H9 (cell line): ENCODE measurements at places on chromosomes 4 and X.

GRCh38 chr4:82515705-82516104 is 46.1 kb downstream of the TMEM150C start:
- no peak overlapping the region for H3K4me3 ChIP-seq
- no peak for DNase-seq
- no peaks in the 10 kb centered on the region for H3K36me3 ChIP-seq
- no peaks in the 10 kb centered on the region for H3K27me3 ChIP-seq

GRCh38 chrX:96372313-96373046 is 312.2 kb upstream of the DIAPH2 start:
- H3K4me3 ChIP-seq = no peak overlapping the region
- no peaks in the 10 kb centered on the region for H3K27me3 ChIP-seq
- H3K36me3 ChIP-seq = no peaks in the 10 kb centered on the region
- no peak overlapping the region for H3K27ac ChIP-seq
- H3K4me1 ChIP-seq = no peaks in the 10 kb centered on the region

DNA sequence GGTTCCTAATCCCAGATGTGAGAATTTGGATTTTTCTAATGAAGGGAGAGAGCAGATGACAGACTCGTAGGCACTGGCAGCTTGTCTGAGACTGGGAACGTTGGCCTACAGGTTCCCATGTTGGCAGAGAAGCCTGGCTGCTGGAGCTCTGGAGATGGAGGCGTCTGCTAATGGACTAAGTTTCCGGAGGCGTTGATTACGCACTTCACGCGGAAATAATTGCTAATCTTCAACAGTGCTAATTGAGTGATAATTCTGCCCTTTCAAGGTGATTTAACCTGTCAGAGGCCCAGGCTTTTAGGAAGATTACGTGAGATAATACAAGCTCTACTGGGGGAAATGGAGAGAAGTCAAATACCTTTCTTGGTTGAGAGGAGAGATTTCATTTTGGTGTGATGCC is 77.4 kb downstream of the PSAPL1 start:
- DNase-seq = no peak
- H3K27ac ChIP-seq = no peak overlapping the region
- no peaks in the 10 kb centered on the region for H3K36me3 ChIP-seq
- no peaks in the 10 kb centered on the region for H3K27me3 ChIP-seq

DNA sequence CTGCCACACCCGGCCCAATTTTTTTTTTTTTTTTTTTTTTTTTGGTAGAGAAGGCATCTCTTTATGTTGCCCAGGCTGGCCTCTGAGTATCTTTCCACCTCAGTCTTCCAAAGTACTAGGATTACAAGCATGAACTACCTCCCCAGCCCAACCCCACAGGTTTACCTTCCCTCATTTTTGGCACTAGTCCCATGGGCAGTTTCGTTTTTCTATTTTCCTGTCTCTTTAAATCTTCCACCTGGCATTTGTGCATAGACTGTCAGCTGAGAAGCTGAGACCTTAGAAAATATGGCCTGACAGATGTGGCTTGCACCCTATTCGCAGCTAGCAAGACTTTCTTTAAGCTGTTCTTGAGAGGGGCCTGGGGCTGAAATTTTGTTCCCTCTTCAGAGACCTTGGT is 27.9 kb downstream of the TNIP2 start:
- no peak overlapping the region for H3K27ac ChIP-seq
- H3K4me3 ChIP-seq = no peak overlapping the region

DNA sequence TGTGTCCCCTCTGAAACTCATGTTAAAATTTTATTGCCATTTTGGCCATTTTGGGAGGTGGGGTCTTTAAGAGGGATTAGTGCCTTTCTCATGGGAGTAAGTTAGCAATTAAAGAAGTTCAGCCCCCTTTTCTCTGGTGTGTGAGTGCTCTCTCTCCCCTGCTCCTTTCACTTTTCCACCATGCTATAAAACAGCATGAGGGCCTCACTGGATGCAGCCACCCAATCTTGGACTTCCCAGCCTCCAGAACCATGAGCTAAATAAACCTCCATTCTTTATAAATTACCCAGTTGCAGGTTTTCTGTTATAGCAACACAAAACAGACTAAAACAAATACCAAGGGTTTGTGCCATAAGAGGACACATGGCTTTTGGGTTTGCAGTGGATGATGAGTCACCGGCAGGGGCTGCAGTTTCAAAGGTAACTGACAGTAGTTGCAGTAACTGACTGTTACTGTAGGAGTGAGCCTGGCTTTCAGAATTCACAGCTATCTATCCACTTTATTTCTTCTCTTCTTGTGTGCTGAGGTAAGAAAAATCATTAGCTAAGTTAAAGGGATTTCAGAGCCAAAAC is 121.5 kb downstream of the PPEF1 start:
- peaks cover 7% of the 10 kb centered on the region; the same call in 1 of the 2 replicates for H3K36me3 ChIP-seq
- DNase-seq = no peak
- no peak overlapping the region for H3K4me3 ChIP-seq
- no peak overlapping the region for H3K27ac ChIP-seq

GRCh38 chrX:106932492-106932923 is 12.3 kb downstream of the CLDN2 start:
- no peaks in the 10 kb centered on the region for H3K36me3 ChIP-seq
- H3K27ac ChIP-seq = no peak overlapping the region
- no peak overlapping the region for H3K4me3 ChIP-seq
- H3K4me1 ChIP-seq = no peaks in the 10 kb centered on the region
- no peak for DNase-seq

DNA sequence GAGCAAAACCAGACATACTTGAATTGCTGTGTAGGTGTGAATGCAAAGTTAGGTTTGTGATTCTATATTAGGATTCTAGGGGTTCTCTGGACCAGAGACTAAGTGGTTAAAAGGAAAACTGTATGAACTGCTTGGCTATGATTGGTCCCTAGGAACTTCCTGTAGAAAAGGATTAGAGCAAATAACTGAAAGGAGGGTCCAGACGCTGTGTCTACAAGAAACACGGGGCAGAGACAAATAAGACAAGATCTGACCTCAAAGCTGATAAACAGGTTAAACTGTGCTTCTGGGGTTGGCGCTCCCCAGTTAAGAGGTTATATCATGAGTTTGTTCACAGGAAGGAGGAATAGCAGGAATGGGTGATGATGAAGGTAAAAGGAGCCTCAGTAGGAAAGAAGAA is 183.6 kb downstream of the MGST2 start:
- H3K27me3 ChIP-seq = no peaks in the 10 kb centered on the region
- H3K4me1 ChIP-seq = peaks cover 4% of the 10 kb centered on the region; the same call in 1 of the 2 replicates
- no peaks in the 10 kb centered on the region for H3K36me3 ChIP-seq
- no peak overlapping the region for H3K4me3 ChIP-seq
- no peak for DNase-seq

- H3K27me3 ChIP-seq = no peaks in the 10 kb centered on the region
- DNase-seq = peak; percentile 55
- H3K36me3 ChIP-seq = peaks cover 42% of the 10 kb centered on the region
Measured at GRCh38 chr4:87819281-87819919, 13.4 kb upstream of the MEPE start.

DNA sequence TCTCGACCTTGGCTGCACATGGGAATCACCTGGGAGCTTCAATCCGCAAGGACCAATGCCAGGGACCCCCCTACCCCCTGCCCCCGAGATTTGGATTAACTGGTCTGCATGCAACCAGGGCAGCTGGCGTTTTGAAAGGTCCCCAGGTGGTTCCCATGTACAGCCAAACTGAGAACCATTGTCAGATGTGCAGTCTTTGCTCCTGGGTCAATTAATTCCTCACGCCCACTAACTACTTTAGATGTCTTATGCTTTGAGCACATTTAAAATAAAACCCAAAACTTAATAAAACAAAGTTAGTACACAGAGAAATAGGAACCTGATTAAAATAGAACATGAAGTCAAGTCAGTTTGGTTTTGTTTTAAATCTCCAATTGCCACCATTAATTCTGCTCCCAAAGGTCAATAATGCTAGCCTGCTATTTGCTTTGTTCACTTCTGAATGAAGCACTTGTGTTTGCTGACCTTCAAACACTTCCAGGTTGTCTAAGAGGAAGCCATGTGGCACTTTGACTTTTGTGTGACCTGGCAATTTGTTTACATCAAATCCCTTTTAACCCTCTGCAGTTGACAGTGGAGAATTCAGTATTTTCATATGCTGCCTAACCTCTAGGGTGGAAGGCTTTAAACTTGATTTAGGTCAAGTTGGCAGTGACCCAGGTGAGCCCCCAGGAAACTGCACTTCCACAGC is 27.2 kb upstream of the TMSB4X start:
- no peaks in the 10 kb centered on the region for H3K27me3 ChIP-seq
- DNase-seq = no peak
- H3K4me1 ChIP-seq = peaks cover 4% of the 10 kb centered on the region; the same call in 1 of the 2 replicates
- H3K4me3 ChIP-seq = no peak overlapping the region

DNA sequence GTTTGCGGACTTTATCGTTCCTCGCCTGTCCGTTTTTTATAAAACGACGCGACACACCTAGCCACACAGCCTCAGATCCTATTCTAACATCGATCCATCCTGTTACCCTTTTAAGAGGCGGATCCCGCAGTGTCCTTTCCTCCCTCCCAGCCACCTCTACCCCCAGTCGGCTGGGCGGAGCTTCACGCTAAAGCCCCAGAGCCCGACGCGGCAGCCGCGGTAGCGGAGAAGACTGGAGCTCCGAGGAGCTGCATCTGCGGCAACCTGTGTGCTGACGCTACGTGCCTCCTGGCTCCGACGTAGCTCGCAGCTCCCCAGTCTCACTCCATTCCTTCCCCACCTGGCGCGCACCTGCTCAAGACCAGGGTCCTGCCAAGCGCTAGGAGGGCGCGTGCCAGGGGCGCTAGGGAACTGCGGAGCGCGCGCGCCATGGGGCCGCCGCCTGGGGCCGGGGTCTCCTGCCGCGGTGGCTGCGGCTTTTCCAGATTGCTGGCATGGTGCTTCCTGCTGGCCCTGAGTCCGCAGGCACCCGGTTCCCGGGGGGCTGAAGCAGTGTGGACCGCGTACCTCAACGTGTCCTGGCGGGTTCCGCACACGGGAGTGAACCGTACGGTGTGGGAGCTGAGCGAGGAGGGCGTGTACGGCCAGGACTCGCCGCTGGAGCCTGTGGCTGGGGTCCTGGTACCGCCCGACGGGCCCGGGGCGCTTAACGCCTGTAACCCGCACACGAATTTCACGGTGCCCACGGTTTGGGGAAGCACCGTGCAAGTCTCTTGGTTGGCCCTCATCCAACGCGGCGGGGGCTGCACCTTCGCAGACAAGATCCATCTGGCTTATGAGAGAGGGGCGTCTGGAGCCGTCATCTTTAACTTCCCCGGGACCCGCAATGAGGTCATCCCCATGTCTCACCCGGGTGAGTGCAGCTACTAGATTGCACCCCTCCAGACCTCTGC is at the start of gene RNF128:
Gene RNF128, plus strand, starts transcription at position 217 of the 953 bp plus-strand sequence. Its CDS starts 213 bp downstream, at position 430.
- H3K36me3 ChIP-seq = no peaks in the 10 kb centered on the region
- DNase-seq = peak; percentile 78
- H3K27me3 ChIP-seq = peaks cover 10% of the 10 kb centered on the region; the same call in 1 of the 2 replicates

DNA sequence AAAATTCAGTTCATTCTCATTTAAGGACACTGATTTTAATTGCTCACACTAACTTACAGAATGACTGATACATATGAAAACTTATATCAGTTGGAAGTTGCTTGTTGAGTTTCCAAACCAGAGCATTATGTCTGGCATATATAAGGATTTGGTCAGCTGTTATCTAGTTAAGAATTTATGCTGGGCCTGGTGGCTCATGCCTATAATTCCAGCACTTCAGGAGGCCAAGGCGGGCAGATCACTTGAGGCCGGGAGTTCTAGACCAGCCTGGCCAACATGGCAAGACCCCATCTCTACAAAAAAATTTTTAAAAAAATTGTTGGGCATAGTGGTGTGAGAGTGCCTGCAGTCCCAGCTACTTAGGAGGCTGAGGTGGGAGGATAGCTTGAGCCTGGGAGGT is 73.1 kb downstream of the SPRY1 start:
- no peak overlapping the region for H3K27ac ChIP-seq
- no peaks in the 10 kb centered on the region for H3K36me3 ChIP-seq
- H3K4me1 ChIP-seq = no peaks in the 10 kb centered on the region; the same call in 1 of the 2 replicates
- H3K27me3 ChIP-seq = no peaks in the 10 kb centered on the region
- H3K4me3 ChIP-seq = no peak overlapping the region
- no peak for DNase-seq
